Activated CD8-positive, alpha-beta memory T cell treated with anti-CD3 and anti-CD28 coated beads for 1 hour (primary cell): ENCODE measurements at places on chromosomes 4 and X.

GRCh38 chrX:37802028-37802427 is 22.2 kb downstream of the CYBB start:
- no peak for DNase-seq

DNA sequence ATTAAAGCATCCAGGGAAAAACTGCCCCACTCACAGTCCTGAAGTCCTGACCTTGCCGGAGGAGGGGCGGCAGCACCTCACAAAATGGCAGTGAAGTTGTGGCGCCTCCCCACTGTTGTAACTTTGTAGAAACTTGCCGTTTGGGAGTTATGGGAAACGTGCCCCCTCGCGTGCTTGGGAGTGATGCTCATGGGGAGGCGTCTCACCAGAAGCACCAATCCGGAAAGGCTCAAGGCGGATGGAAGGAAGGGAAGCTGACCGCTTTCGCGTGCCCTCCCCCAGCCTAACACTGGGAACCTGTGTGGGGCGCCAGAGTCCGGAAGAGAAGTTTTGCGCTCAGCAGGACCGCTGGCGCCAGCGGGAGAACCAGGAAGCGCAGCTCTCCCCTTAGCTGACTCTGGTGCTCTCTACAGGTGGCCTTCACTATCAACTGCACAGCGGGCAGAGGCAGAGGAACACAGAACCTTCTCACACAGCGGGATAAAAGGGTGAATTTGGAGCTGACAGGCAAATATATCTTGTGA is at the start of the genes CT45A10 and SAGE1:
Gene CT45A10, minus strand, starts transcription at position 151 of the 524 bp plus-strand sequence. CDS start 8,100 bp downstream, outside the sequence.
Gene SAGE1, plus strand, starts transcription at position 423 of the 524 bp plus-strand sequence. CDS start 2,527 bp downstream, outside the sequence.
- no peak for DNase-seq

DNA sequence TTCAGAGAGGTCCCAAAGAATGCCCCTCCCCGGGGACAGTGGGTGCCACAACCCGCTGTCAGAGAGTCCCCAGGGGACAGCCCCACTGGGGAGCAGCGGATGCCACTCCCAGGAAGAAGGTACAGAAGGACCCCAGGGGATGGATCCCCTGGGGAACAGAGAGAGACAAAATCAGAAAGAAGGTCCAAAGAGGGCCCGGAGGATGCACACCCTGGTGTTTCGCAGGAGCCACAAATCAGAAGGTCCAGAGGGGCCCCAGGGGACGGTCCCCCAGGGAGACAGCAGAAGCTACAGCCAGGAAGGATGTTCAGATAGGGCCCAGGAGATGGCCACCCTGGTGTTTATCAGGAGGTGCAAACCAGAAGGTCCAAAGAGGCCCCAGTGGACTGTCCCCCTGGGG is 1.4 kb downstream of the TEX13D start:
- DNase-seq, result no peak

DNA sequence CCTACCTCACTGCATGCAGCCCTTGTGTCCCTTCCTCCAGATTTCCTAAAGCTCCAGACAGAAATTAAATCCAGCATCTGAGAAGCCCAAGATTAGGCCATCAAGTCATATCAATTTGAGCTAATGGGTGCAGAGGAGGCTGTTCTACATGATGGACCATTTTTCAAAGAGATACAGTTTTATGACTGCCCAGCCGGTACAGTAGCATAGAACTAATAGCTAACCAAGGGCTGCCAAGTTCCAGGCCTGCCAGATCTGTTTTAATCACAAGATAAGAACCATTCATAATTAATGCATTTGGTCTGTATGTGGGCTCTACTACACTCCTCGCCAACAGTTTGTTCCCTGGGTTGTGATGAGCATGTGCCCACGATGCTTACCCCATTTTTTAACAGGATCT is 73.9 kb upstream of the PLAC1 start:
- DNase-seq, result no peak

DNA sequence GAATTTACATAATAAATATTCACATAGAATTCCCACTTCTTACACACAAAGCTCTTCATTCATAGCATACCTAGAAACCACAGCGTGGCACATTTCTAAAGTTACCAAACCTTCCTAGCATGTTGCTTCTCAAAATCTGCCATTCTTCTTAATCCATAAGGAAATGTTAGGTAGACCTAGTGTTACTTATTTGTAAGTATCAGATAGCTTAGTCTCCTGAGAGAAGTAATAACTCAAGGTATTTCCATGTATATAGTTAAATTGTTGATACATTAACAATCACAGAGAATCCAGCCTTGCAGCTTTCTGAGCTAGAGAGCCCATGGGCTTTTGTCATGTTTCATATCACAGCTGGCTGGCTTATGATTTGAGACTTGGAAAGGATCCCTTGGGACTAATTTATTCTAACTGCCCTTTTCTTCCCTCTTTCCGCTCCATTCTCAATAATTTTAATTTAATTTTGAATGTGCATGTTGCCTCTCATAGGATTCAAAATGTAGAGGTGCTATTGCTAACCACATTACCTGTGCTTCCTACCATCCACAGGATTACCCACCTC is 17.6 kb downstream of the SH3RF1 start:
- DNase-seq, result no peak

GRCh38 chr4:147570616-147571015 is 46.6 kb upstream of the TMEM184C start:
- no peak for DNase-seq

DNA sequence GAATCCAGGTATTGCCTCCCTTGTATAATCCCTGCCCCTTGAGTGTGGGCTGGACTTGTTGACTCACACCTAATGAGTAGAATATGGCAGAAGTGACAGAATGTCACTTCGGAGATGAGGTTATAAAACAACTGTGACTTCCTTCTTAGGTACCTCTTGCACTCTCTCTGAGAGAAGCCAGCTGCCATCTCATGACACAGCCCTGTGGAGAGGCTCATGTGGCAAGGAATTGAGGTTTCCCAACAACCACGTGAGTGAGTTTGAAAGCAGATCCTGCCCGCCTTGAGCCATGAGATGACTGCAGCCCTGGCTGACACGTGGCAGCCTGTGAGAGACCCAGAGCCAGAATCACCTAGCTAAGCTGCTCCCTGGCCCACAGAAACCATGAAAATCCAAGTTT is 13.5 kb downstream of the ASB11 start:
- no peak for DNase-seq

DNA sequence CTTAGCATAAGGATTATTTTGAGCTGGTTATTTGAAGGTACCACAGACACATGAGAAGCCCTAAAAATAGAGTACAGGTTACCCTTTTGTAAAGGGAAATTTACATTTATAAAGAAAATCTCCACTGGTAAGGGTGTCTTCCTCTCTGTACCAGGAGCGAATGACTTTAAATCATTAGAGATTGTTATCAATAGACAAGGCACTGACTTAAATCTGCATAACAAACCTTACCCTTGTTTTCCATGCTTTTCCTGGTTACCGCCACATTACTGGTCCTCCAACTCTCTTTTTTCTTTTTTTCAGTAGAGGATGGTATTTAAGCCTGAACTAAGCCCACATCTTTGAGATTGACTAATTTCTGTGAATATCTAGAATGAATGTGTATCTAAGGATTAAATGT is 129.8 kb downstream of the SLC7A11 start:
- no peak for DNase-seq

- no peak for DNase-seq
Observed at GRCh38 chrX:74138943-74139342, 165.0 kb upstream of the ZCCHC13 start.

- no peak for DNase-seq
Observed at GRCh38 chrX:20352935-20353336, 86.2 kb upstream of the RPS6KA3 start.

GRCh38 chr4:5798462-5798861 is 87.5 kb downstream of the EVC start:
- DNase-seq, result no peak

- DNase-seq, result no peak
Observed at GRCh38 chr4:54662123-54662522, 4.4 kb downstream of the KIT start.

DNA sequence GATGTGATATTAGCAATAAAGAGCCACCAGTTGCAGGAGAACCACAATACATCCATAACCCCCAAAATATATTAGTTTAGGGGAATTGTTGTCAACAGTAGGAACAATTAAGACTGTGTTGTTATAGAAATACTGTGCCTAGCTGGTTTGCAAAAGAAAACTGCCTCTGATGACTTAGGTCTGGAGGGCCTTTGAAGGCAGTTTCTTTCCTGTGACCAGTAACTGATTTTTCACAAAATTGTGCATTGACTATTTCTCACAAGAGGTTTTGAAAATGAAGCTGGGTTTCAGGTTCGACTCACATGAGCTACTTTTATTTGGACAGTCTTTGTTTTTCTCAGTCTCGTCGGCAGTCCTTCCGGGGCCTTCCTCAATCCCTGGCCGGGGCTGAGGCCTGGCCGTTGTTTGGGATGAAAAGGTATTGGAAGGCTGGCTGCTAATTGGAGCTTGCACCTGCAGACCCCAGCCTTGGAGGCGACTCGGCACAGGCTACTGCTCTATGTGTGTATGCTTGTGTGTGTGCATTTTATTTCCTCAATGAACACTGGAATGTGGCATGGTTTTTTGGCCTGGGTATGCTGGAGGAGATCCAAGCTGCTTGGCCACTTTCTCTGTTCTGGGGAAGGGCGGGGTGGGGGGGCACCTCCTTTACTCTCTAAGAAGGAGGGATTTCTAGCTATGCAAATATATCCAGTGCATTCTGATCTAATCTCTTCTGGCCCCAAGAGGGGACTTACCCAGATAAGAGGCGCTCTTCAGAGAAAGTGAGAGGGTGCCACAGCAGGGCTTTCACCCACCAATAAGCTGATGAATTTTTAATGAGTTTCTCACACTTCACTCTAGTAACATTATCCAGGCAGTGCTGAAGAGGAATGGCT is 49.5 kb upstream of the LNX1 start:
- no peak for DNase-seq

GRCh38 chrX:86711531-86712180 is 563.4 kb downstream of the DACH2 start:
- no peak for DNase-seq

DNA sequence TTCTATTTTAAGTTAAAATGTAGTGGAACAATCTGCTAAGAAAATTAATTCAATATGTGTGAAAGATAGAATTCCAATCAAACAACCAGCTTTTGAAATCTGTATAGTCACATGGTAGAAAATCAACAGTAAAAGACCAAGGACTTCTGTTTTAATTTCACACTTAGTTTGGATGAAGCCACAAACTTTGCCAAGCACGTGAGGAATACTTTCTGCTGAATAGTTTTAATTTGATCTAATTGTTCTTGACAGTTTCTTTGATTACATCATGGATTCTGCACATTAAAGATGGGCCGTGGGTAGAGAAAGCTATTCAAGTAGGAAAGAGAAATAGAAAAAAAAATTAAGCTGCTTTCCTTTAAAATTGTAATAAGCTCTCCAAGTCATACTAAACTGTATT is 137.9 kb upstream of the FAM241A start:
- DNase-seq, result no peak

GRCh38 chr4:119041951-119042560 is 93.6 kb upstream of the MYOZ2 start:
- DNase-seq, result peak; percentile 14

- DNase-seq, result no peak
Observed at GRCh38 chr4:9976781-9977180, 44.5 kb downstream of the SLC2A9 start.

GRCh38 chr4:109729718-109730618 is at the start of gene PLA2G12A:
PLA2G12A (minus strand) TSS chr4:109730070; CDS start chr4:109729809, 261 bp downstream.
- DNase-seq, result peak; percentile 50

GRCh38 chrX:50483283-50483682 is 12.7 kb upstream of the DGKK start:
- no peak for DNase-seq

DNA sequence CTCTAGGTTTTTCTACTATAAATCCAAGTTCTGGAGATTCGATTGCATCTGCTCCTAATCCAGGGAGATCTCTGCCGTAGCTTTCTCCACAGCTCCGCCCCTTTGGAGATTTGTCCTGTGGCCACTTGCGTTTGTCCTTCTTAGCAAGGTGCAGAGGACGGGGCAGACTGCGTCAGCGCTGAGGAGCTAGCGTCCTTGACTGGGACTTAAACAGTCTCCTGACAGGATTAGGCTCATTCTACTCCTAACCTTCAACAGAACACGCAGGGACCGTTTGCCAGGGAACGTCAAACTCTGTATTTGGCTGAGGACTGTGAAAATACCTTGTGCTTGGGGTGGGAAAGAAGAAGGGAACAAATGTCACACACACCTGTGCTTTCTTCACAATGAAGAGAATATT is 38.6 kb downstream of the SORBS2 start:
- DNase-seq, result no peak

DNA sequence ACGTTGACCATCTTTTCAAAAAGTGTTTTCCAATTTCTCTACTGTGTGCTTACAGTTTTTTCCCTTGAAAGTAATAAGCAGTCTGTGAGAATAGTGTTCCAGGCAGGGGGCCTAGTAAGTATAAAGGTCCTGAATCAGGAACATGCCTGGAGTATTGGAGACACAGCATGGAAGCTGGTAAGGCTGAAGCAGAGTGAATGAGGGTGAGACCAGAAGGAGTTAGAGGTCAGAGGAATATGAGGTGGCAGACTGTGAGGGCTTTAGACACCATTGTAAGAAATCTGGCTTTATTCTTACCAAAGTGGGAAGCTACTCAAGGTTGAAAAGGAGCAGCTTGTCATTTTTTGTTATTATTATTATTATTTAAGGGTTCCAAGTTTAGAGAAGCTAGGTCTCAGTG is 107.4 kb downstream of the CT47B1 start:
- DNase-seq, result no peak

- no peak for DNase-seq
Observed at GRCh38 chrX:49809891-49810632, 19.0 kb upstream of the PAGE4 start.

DNA sequence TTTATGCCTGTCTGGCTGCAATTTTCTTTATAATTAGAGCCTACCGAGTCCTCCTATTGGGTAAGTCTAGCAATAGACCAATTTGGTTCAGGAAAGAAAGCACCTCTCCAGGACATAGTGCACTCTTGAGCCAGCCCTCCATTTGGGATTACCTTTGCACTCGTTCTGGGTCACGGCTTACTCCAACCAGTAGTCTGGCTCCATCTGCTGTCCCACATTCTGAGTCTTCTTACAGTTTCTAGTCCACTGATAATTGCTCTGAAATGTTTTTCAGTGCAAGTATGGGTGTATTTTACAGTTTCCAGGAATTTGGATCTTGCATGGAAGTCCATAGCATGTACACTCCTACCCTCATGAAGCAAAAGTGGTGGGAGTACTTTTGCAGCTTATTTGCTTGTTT is 34.8 kb upstream of the USP51 start:
- no peak for DNase-seq

GRCh38 chrX:130909469-130910136 is 6.6 kb upstream of the ENOX2 start:
- DNase-seq, result no peak

- DNase-seq, result no peak
Observed at GRCh38 chrX:130130990-130131389, 20.7 kb upstream of the ELF4 start.
